Fibroblast of skin of left biceps (primary cell): ENCODE measurements at places on chromosomes 2 and 18.

DNA sequence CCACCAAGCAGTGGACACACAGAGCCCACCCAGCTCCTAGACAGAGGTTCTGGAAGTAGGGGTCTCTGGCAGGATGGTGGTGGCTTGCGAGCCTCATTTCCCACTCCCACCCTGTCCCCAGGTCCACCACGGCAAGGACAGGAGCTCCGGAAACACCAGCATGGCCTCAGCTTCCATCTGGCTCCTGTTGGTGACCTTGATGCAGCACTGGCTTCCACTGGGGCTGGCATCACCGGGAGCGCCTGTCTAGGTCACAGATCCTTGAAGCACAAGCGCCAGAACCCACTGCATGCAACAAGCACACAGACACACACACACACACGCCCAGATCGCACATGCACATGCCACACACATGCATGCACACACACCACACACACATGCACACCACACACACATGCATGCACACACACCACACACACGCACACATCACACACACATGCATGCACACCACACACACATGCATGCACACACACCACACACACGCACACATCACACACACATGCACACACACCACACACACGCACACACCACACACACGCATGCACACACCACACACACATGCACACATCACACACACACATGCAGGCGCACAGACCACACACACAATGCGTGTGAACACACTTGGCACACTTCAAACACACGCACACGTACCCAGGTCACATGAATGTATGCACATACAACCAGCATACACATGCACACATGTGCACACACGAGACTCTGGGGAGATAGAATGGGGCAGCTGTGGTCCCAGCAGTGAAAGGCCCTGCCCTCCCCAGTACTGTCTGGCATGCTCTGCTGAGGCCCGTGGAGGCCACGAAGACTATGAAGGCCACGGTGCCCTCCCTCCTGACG is 63.7 kb downstream of the TWIST2 start:
- DNase-seq, result no peak

GRCh38 chr18:64791236-64791635 is 642.3 kb upstream of the LINC00305 start:
- no peak for DNase-seq

DNA sequence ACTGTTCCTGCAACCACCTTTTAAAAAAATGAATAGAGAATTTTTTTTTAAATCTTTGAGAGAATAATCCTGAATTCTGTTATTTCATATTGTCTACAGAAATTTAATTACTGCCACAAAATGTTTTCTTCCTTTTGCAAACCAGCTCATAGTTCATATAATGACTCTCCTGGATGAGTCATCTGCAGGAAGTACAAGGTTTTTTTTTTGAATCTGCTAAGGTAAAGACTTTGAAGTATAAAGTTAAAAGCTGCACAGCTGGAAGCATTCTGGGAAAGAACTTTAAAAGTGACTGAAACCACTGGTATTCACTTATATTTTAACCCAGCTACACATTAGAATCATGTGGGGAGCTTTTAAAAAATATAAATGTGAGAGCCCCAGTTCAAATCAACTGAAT is 25.4 kb downstream of the SESTD1 start:
- DNase-seq, result no peak

GRCh38 chr2:85811180-85812093 is 57.6 kb downstream of the ATOH8 start:
- peak; percentile 53 for DNase-seq

- DNase-seq, result no peak
These were observed 1.8 kb upstream of the HOXD8 start for GRCh38 chr2:176127774-176128072.

DNA sequence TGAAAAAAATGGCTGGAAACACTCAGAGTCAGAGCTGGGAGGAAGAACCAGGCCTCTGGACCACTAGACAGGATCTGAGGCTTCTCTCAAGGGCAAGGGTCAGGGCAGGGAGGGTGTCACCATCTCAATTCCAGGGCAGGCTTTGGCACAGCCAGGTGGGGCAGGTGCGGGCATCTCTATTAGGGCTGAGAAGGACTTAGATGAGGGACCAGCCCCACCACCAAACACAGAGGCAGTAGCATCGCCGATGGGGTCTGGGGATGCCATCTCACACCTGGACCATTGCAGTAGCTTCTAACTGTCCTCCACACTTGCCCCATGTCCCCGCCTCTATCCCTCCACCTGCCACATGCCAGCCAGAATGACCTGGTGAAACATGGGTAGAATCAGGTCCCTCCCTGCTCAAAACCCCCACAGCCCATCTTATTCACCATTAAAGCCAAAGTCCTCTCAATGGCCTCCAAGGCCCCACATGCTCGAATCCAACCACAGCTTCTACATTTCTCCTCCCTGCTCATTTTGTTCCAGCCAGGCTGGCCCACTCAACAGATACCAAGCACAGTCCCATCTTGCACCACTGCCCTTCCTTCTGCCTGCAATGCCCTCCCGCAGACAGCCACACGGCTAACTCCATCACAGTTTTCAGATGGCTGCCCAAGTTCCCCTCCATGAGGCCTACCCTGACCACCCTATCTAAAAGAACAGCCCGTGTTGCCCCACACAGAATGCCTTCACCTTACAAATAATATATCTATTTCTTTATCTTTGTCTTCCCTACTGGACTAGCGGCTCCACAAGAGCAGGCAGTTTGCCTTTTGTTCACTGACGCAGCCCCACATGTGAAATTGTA is 177.4 kb downstream of the SMAD2 start:
- no peak for DNase-seq

- no peak for DNase-seq
These were observed 155.6 kb downstream of the QPCT start for GRCh38 chr2:37500031-37500430.

DNA sequence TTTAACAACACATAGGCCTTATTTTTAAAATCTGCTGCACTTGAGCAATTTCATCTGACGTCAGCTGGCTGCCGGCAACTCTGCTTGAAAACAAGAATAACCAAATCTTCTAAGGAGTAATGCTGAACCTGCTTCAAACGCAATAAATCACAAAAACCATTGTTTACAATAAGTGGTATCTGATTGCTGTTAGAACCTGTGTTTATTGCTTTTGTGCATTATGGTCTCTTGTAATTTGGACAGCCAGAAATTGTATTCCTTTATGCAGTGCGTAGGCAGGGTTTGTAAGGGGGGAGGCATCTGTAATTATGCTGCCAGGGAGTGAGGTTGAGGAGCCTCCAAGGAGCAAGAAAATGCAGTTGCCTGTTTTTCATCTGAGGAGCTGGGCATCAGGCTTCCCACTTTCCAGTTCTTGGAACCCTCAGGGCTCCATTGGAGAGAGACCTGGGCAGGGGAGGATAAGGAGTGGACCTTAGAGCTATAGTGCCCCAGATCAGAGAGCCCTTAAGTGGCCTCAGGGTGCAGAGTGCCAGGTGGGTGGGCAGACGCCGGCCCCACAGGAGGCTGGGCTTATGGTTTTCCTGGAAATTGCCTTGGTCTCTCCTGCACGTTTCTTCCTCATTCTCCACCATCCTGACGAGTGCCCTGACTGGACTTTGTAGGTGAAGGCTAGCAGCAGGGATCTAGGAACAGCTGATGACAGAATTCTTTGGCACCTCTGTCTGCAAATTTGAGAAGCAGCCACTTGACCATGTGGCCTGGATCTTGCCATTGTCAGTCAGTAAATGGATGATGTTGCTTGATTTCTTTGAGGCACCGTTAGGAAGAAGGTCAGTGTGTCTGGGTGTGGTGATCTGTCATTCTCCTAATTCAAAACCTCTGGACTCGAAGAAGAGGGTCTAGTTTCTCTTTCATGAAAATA is 129.2 kb downstream of the KLHL29 start:
- DNase-seq, result no peak

- DNase-seq, result peak; percentile 19
These were observed 32.0 kb downstream of the XDH start for GRCh38 chr2:31382452-31383120.

DNA sequence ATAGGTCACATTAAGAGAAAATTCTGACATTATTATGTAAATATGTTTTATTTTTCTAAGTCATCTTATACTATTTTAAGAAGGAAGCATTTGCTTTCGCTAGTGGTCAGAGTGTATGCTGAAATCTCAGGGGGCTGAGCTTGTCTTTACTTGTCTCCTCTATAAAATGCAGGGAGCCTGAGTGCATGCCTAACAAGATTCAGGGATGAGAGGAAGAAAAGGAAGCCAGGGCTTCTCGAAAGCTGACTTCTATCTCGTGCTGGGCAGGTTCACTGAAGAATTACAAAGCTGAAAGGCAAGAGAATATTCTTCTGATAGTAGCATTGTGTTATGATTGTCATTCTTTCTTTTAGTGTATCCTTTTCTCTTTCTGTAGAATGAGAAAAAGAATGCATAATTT is 467.4 kb downstream of the SOX11 start:
- DNase-seq, result no peak

DNA sequence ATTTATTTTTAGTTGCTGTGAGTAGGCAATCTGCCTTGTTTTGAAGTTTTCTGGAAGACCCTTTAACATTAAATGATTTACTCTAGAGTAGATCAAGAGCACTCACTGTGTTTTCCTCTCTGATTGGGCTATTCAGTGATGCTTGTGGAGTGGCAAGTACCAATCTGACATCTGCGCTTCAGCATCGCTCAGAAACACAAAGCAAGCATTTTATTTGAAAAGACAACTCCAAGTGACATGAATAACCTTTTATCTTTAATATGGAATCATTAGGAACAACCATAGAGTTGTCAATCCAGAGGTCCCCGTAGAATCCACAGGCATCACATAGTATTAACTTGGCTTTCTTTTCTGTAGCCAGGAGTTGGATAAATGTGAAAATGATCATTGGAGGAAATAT is 114.7 kb downstream of the CPS1 start:
- DNase-seq, result no peak

GRCh38 chr2:109662889-109663288 is 48.7 kb downstream of the SOWAHC start:
- no peak for DNase-seq

GRCh38 chr2:128472789-128473174 is 154.1 kb upstream of the HS6ST1 start:
- DNase-seq, result no peak

DNA sequence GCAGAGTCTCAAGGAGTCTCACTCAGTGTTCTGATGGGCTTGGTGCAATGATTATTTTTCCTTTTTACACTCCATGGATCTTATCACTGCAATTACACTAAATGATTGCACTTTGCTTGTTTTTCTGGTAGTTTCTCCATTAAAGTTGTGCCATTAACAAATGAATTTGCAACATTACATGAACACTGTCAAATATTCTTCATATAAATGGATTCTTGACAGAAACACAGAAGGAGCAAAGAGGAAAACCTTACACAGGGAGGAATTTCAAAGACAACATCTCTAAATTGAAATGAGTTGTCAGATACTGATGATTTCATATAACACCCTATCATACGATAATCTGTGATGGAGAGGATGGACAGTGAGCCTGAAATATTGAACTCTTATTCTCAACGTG is 65.4 kb upstream of the CHST9 start:
- DNase-seq, result no peak

DNA sequence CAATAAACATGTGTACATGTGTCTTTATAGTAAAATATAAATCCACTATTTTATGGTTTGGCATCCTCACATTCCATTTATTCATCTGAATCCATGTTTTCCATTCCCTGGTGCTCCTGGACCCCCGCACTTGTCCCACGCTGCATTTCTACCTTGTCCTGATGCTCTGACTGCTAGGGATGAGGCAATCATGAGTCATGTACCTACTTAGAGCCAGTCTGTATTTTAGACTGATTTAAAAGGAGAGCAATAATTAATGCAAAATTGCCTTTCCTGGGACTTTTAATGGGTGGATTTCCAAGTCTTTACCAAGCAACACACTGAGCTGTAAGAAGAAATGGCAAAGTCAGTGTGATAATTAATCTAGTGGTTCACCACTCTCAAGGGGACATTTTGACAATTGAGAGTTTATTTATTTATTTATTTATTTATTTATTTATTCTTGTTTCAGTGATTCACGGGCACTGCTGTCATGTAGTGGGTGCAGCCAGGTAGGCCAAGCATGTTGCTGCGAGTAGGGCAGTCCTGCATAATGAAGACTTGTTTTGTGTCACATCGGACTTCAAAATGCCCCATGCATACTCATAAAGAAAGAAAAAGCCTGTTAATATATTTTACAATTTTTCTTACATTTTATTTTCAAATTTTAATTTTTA is 419.3 kb upstream of the VWC2L start:
- no peak for DNase-seq

GRCh38 chr18:23629444-23629946 is 33.2 kb downstream of the ANKRD29 start:
- DNase-seq, result no peak

- DNase-seq, result no peak
These were observed 2.2 kb downstream of the PSD4 start for GRCh38 chr2:113175736-113176695.

- DNase-seq, result no peak
These were observed 573.5 kb downstream of the DSC3 start for GRCh38 chr18:30469091-30469490.

- DNase-seq, result no peak
These were observed 110.6 kb upstream of the FAM136A start for GRCh38 chr2:70412294-70413070.

DNA sequence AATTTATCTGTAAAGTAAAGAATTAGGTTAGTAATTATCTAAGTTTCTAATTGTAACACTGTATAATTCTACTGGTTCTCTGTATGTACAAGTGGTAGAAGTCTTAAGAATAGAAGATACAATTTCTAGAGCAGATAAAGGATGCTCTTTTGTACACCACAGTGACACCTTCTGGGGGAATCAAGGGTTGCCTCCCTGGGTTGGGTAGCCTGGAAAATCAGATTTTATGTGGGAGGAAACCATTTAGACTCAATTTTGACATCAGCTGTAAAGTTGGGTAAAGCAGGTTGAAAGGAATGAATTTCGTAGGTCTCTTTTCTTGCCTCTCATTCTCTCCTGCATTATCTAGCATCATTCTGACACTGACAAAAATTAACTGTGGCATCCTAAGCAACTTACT is 354.8 kb downstream of the DCC start:
- DNase-seq, result no peak

DNA sequence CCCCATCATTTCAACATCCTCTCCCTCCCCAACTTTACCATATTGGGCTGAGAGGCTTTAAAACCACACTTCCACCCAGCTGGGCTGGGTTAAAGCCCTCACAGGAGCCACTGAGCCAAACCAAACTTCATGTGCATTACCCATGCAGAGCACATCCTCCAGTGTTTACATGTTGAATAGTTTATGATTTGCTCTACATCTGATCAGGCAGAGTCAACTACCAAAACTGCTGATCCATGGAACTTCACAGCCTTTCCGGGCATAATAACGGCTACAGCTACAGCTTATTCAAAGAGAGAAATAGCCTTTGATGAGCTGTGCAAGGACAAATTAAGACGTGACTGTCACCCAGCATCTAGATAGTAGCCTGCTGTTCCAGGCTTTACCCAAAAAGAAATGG is 39.0 kb downstream of the MAIP1 start:
- DNase-seq, result no peak

DNA sequence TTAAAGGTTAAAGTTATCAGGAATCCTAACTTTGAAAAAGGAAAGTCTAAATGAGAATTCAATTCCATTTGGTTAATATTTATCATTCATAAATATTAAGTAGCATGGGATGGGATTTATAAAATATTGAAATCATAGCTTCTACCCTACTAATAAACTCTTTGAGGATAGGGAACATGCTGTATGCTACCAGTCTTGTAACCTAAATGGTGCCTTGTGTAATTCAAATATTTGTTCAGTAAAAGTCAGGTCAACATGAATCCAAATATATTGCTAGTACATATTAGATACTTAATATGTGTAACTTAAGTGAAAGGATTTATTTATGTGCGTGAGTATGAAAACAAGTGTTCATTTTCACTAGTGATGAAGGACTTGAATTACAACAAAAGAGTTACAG is 94.1 kb downstream of the CAMKMT start:
- no peak for DNase-seq

- no peak for DNase-seq
These were observed 750 bp upstream of the RMP24 start for GRCh38 chr18:35971661-35972196.
